ENCODE measurements at places on chromosomes 1 and 21.

DNA sequence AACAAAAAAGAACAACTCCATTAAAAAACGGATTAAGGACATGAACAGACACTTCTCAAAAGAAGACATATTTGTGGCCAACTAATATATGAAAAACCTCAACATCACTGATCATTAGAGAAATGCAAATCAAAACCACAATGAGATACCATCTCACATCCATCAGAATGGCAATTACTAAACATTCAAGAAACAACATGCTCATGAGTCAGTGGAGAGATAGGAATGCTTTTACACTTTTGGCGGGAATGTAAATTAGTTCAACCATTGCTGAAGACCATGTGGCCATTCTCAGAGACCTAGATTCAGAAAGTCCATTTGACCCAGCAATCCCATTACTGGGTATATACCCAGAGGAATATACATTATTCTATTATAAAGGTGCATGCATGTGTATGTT, 1442.6 kb upstream of the B3GALT2 start:
- no peak for DNase-seq

DNA sequence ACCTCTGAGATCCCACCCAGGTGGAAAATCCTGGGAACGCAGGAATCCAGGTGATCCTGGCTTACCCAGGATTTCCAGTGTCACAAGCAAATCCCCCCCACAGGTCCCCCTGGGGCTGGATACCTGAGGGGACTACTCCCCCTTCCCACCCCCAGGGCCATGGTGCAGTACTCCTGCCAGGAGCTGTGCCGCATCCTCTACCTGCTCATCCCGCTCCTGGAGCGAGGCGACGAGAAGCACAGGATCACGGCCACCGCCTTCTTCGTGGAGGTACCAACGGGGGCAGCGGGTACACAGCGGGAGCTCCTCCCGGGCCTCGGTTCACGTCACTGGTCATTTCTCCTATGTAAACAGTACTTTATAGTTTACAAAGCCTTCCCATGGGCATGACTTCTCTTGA, 20.4 kb upstream of the TTC4 start:
- DNase-seq: no peak

- DNase-seq: no peak
Measured at GRCh38 chr1:27285274-27285660, 36.7 kb upstream of the TMEM222 start.

- no peak for DNase-seq
Measured at GRCh38 chr21:31394309-31394708, 50.2 kb upstream of the TIAM1 start.

DNA sequence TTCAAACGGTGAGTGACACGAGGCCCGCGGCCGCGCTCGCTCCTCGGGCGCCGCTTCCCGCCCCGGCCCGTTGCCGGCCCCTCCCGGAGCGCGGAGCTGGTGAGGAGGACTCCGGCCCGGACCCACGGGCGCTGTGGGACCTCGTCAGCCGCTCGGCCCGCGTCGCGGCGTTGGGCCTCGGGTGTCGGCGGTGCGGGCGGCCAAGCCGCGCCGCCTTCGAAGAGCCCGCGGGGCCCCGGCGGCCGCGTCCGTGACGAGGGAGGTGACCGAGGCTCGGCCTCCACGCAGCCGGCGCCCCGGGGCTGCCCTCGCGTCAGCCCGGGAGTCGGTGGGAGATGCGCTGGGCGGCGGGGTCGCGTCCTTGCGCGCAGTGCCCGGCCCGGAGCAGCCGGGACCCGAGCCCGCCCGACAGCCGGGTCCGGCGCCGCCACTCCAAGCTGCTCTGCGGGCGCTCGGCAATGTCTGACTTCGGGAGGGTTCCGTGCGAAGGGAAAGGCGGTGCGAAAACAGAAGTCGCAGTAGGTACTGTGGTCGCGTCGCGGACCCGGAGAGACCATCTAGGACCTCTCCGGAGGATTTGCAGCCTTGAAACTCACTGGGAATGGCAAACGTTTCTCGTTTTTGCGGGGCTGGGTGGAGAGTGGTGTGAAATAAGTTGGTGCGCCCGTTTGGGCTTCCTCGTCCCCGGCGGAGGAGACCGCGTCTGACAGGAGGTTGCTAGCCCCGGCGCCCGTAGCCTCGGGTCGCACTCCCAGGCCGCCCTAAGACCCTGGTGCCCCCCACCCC, 829 bp downstream of the SPEN start:
- DNase-seq: no peak

GRCh38 chr1:36136535-36136934, 11.5 kb upstream of the COL8A2 start:
- no peak for DNase-seq

Data from muscle of arm (tissue), 14 donors.